AG10803 (cell line): ENCODE measurements at places on chromosomes 6 and 20.

- peak; percentile 44 for DNase-seq
These were observed 63.0 kb upstream of the THBS2 start for GRCh38 chr6:169316651-169317050.

DNA sequence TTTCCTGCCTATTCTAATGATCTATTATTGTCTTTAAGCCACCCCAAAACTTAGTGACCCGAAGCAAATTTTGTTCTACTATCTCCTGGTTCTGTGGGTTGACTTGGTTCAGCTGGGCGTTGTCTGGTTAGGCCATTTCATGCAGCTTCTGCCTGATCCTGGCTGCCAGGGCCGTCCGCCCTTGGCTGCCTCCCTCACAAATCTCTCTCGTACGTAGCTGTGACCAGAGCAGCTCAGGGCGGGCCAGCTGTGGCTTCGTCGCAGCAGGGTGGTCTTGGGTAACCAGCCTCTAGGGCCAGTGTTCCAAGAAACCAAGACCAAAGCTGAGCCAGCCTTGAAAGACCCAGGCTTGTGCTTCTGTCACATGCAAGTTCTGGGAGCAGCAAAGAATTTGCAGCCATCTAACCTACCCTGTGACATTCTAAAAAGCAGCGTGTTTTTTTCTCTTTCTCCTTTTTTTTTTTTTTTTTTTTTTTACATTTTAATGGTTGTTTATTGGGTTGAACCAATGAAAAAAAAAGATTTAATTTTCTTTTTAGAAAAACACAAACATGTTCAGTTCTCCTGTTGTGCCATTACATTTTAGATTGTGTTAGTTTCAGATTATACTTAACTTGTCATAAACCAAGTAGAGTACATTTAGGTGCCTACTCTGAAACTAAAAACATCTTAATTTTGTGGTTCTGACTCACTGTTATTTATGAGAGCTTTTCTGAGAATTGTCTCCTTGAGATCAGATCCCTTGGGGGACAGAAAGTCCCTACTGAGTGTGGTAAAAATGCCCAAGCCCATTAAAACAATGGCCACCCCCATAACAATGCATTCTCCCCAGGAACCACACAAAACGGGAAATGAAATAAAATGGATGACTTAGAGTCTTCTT lies 83.9 kb downstream of the ZDHHC14 start:
- no peak for DNase-seq

- DNase-seq: peak; percentile 45
These were observed 103.6 kb downstream of the MAP3K7 start for GRCh38 chr6:90483116-90483839.

- peak; percentile 84 for DNase-seq
These were observed 149.3 kb downstream of the UTRN start for GRCh38 chr6:144434308-144434990.

DNA sequence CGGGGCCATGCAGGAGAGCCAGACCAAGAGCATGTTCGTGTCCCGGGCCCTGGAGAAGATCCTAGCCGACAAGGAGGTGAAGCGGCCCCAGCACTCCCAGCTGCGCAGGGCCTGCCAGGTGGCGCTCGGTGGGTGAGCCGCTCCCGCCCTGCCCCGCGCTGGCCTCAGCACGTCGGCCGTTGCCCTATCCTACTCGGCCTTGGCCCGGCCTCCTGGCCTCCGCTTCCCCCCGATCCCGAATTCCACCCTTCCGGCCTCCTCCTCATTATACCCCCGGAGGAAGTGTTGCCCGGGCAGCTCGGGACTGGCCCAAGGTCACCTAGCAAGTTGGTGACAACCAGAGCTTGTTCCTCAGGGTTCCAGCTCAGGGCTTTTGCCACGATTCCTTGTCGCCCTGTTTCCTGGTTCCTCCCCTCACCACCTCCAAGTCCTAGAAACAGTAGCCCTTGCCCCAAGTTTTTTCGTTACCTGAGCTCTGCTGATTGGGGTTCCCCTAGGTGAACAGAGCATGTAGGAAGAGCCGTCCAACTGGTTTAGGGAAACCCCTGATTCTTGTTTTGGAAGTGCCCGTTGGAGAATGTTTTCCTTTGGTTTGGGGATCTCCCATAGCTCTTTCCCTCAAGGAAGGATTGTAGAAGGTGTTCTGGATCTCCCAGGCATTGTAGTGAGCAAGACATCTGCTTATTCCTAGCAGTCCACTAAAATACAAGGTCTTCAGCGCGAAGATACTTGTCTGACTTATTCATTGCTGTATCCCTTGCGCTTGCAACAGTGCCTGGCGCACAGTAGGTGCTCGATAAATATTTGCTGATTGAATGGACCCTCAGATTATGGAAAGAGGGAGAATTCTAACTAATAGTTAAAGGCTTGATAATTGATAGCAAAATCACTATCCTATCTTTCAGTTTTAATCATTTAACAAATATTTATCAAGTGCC lies 641 bp downstream of the ARFGEF2 start:
- peak; percentile 52 for DNase-seq

DNA sequence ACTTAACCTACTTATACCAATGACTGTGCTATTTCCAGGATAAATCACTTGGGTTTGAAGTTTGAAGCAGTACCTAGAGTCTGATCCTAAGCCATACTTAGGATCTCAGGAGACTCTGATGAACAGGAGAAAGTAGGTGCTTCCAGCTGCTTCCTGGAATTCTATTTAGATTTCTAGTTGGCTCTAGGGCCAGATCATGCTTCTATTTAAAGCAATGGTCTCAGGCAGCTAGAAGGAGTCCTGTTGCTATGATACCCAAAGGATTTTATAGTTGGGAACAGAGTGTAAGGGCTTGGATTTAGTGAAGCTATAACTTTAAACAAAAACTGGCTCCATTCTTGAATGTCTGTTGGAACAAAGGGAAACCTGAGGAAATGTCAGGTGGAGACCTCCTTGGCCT lies 52.4 kb upstream of the TINAG start:
- no peak for DNase-seq

GRCh38 chr6:46510651-46511050 lies 19.4 kb upstream of the RCAN2 start:
- DNase-seq: peak; percentile 70

DNA sequence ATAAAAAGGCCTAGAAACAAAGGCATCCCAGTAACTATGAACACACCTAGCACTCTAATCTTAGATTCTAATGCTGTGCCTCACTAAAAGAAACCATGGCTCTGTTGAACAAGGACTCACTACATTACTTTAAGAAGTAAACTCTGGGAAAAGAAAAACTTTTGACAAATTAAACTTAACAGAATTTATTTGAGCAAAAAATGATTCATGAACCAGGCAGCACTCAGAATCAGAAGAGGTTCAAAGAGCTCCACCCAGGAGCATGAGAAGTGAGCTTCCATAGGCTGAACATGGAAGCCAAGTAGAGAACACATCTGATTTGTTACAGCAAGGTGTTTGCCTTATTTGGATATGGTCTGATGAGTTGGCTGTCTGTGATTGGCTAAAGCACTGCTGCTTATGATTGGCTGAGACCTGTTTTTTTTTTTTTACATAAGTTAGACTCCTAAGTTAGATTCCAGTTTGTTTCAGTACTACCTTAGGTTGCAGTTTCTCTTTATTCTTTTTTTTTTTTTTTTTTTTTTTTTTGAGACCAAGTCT lies 343.6 kb upstream of the SASH1 start:
- no peak for DNase-seq

DNA sequence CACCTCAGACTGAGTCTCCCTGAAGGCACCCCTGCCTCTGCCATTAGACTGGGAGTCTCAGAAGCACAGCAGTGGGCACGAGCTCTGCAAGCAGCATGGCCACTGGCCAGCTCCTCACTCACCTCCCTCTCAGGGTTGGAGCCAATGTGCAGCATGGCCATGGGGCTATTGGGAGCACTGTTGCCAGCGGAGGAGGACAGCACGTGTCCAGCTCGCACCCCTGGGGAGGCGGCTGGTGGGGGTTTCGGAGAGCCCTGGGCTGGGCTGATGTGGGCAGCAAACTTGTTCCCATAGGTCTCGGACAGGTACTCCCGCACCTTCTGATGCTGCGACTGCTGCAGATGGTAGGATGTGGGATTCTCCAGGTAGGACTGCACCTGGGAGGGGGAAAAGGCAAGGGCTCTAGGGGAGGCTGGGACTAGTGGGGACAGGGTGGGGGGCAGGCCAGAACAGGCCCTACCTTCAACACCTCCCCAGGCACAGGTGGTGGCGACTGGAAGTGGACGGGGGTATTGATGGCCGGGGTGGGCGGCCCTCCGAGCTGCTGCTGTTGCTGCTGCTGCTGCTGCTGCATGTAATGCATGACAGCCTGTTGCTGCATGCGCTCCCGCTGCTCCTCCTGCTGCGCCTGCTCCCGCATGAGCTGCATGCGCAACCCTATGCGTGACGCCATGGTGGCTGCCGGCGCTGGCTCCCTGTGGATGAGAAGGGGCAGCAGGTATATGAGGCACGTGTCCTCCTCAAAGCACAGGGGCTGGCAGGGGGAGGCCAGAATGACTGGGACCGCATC lies 44.7 kb downstream of the TFEB start:
- no peak for DNase-seq

DNA sequence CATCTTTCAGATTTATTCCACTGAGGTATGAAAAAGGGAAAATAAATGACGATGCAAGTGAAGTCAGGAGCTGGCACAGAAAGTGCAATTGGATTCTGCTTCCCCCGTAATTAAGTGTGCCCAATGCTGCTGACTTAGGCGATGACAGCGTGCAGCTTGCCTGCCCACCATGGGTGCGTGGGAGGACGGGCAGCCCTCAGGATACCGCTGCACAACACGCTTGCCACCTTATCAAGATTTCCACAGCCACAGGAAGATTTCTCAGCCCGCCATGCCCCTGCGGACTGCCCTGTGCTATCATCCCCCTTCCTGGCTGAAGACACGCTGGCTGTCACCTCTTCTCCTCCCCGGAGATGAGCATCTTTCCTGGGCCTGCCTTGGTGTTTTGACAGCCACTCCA lies 103.3 kb upstream of the BACH2 start:
- DNase-seq: no peak

GRCh38 chr6:138593124-138593877 lies 94.0 kb upstream of the NHSL1 start:
- peak; percentile 95 for DNase-seq

GRCh38 chr6:1228754-1229191 lies 83.1 kb upstream of the FOXQ1 start:
- no peak for DNase-seq

DNA sequence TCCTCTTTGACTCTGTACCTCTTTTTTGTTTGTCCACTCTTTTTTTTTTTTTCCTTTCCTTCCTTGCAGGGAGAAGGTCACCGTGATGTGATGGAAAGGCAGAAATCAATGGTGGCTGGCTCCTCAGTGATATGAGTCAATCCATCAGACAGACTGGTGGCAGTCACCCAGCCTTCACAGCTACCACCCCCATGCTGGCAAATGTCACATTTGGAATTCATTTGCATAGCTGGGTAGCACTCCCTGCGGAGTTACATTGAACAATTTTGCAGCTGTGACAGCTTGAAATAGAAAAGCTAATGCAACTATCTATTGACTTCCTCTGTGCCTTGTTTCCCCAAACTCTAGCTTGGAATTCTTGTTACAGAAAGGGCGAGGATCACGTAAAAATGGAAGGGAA lies 668.4 kb downstream of the C6orf118 start:
- DNase-seq: no peak

DNA sequence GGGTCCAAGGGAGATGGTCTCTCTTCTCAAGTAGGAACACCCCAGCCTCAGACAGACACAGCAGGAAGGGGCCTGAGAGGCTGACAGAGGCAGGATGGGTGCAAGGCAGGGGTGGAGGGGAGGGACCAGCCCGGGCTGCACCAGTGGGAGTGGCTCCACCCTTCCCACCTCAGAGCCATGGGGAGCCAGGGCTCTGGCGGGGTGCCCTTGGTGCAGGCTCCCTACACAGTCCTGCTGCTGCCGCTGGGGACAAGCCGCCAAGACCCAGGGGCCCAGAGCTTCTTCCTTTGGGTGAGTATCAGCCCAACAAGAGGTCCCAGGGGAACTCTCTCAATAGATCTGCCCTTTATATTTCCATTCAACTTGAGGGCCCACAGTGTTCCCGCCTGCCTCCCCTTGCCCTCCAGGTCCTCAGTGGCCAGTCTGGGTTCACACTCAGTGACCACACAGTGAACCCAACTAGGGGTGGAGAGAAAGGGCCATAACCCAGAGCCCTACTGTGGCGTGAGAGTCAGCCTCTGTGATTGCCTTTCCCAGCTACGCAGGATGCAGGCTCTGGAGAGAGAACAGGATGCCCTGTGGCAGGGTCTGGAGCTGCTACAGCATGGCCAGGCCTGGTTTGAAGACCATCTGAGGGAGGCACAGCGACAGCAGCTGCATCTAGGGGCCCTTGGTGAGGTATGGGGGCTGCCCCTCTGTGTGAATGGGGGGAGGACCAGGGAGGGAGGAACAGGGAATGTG lies 592 bp downstream of the SAPCD1 start:
- DNase-seq: no peak

DNA sequence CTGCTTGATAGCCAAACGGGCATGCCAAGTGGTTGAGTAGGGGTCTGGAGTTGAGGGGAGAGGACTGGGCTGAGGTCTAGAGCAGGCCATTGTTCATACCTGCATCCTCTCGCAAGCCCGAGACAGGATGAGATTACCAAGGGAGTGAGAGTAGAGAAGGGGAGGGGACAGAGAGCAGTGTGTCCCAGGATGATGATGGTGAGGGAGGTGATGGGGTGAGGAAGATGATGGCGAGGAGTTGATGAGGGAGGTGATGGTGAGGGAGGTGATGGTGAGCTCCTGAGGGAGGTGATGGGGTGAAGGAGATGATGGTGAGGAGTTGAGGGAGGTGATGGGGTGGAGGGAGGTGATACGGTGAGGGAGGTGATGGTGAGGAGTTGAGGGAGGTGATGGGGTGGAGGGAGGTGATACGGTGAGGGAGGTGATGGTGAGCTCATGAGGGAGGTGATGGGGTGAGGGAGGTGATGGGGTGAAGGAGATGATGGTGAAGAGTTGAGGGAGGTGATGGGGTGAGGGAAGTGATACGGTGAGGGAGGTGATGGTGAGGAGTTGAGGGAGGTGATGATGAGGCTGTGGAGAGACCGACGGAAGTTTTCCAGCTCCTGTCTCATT lies 6.4 kb downstream of the TMEM181 start:
- DNase-seq: no peak

DNA sequence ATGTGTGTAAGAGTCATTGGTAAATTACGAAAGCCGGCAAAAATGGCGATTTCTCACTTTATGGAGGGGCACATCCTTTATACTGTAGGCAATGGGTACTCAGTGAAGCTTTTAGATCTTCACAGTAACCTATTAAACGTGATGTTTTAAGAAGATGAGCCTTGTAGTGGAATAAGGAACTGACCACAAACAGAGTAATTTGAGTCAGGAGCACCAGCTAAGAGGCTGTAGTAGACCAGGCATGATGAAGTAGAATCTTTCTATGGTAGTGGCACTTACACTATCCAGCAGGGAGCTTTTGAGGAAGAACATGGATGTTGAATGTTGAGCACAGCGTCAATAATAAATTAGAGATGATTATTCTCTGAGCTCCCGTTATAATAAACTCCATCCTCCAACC lies 65.9 kb downstream of the HIVEP2 start:
- DNase-seq: no peak

- DNase-seq: peak; percentile 6
These were observed 28.6 kb downstream of the GPX5 start for GRCh38 chr6:28553986-28554881.
